ENCODE measurements at places on chromosomes 12 and 14. TPM values are rescaled to one million over a fixed set of nuclear protein-coding genes. Genes with fewer than 3 reads are reported as not detected.

Gene TGM1
- total RNA-seq = 5.9 TPM

Gene ART4
- not detected for total RNA-seq

DNA sequence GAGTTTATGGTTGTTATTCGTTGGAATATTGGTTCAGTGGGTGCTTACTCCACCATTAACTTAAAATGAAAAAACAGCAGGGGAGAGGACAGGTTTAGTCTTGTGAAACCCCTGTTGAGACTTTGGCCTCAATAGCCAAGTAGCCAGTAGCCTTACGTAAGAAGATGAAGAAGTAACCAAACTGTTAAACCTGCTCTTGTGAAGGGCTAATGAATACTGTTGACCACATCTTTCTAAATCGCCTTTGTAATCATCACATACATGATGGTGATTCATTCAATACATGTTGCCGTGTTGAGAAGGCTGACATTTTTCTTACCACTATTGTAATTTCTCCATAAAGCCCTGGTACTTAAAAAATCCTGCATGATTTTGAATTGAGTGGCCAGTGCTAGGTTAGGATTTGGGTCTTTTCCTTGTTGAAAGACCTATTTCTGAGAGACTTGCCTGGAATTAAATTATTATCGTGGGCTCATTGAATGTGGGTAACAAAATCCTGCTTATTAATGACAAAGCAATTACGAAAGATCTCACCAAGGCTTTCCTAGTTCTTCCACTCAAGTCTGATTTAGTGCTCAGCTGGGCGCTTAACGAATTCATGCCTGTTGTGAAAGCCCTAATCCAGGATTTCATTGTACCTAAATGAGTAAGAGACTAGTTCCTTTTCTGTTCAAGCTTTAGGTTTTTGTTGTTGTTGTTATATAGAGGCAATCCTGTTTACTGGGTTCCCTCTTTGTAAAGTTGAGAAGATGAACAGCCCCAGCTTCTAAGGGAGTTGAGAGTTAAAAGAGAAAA is 333.1 kb downstream of the FUT8 start:
- no peaks in the 10 kb centered on the region for H3K36me3 ChIP-seq

GRCh38 chr12:64665514-64665913 is 55.2 kb downstream of the RASSF3 start:
- no peaks in the 10 kb centered on the region for H3K36me3 ChIP-seq
- H3K27ac ChIP-seq = peak overlapping the region; percentile 91
- no peaks in the 10 kb centered on the region for H3K27me3 ChIP-seq
- H3K4me1 ChIP-seq = peaks cover 66% of the 10 kb centered on the region

- no peak overlapping the region for H3K4me3 ChIP-seq
- no peaks in the 10 kb centered on the region for H3K4me1 ChIP-seq
- H3K27ac ChIP-seq = no peak overlapping the region
- H3K27me3 ChIP-seq = peaks cover 3% of the 10 kb centered on the region
Observed at GRCh38 chr12:47910981-47911380, 6.2 kb upstream of the VDR start.

Data from GM12878 (cell line).